ENCODE measurements at places on chromosomes 1 and 21. TPM values are rescaled to one million over a fixed set of nuclear protein-coding genes. Genes with fewer than 3 reads are reported as not detected.
A peak's percentile ranks its signal among the peaks of the same experiment; 100 is the strongest.

GRCh38 chr1:228998179-228998578, 262.9 kb downstream of the RHOU start:
- peaks cover 84% of the 10 kb centered on the region for H3K27me3 ChIP-seq
- no peak overlapping the region for H3K4me3 ChIP-seq
- H3K4me1 ChIP-seq = no peaks in the 10 kb centered on the region
- no peaks in the 10 kb centered on the region for H3K36me3 ChIP-seq

- H3K27ac ChIP-seq = no peak overlapping the region
- H3K27me3 ChIP-seq = peaks cover 26% of the 10 kb centered on the region
- H3K36me3 ChIP-seq = no peaks in the 10 kb centered on the region
- DNase-seq = no peak
Observed at GRCh38 chr1:7743346-7743745, 27.8 kb upstream of the VAMP3 start.

TMOD4 gene
- 1.2 TPM for total RNA-seq

DNA sequence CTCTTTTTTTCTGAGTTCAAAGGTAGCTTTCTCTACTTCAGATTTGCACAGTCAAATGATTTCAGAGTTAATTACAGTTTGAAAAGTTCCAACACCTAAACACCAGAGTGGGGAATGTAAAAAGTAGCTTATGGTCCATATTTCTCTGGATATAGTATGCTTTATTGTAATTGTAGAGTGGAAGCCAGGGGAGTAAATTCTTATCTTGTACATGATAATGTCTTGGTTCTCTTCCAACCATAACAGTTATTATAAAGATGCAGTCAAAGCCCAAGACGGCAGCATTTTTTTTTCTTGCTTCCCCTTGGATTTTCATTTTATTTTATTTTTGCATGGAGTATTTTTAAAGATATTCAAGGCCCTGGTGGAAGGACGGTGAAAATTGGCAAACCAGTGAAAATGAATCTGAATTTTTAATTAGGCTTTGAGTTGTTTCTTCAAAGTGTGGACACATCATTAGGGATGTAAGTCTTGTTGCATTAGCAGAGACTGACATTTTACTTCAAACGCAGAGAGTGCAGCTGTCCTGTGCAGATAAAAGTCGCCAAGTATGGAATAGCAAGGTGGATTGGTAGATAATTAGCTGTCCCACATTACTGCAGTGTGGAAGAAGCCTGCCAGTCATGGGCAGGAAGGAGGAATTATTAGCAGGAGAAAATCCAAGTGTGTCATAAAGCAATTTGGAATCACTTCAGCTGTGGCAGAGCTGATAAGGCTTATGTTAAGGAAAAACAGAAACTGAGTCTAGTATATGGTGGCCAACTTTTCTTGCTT, 11.3 kb downstream of the CACHD1 start:
- no peak overlapping the region for H3K27ac ChIP-seq
- no peaks in the 10 kb centered on the region for H3K36me3 ChIP-seq
- no peak for DNase-seq
- H3K4me1 ChIP-seq = no peaks in the 10 kb centered on the region
- no peaks in the 10 kb centered on the region for H3K27me3 ChIP-seq

GRCh38 chr1:208653426-208653825, 409.2 kb upstream of the PLXNA2 start:
- no peak overlapping the region for H3K4me3 ChIP-seq
- no peaks in the 10 kb centered on the region for H3K36me3 ChIP-seq
- H3K27me3 ChIP-seq = peaks cover 10% of the 10 kb centered on the region
- no peaks in the 10 kb centered on the region for H3K4me1 ChIP-seq
- H3K27ac ChIP-seq = no peak overlapping the region

TNFAIP8L2 gene
- total RNA-seq = not detected

DNA sequence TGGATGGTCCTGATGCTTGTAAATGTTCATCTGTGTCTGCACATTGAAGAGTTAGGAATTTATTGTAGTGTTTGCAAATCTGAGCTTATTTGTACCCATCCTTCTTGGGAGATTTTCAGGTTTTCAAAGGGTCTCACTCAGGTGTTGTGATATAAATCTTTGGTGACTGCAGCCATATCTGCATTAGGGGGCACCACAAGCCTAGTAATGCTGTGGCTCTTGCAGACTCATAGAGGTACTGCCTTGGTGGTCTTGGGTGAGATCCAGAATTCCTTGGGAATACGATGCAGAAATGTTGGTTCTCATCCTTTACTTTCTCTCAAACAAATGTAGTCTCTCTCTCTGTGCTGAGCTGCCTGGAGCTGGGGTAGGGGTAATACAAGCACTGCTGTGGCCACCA, 405.9 kb downstream of the TTLL7 start:
- H3K27ac ChIP-seq = no peak overlapping the region
- no peak overlapping the region for H3K4me3 ChIP-seq
- DNase-seq = no peak
- no peaks in the 10 kb centered on the region for H3K4me1 ChIP-seq
- H3K27me3 ChIP-seq = no peaks in the 10 kb centered on the region
- H3K36me3 ChIP-seq = no peaks in the 10 kb centered on the region

DNA sequence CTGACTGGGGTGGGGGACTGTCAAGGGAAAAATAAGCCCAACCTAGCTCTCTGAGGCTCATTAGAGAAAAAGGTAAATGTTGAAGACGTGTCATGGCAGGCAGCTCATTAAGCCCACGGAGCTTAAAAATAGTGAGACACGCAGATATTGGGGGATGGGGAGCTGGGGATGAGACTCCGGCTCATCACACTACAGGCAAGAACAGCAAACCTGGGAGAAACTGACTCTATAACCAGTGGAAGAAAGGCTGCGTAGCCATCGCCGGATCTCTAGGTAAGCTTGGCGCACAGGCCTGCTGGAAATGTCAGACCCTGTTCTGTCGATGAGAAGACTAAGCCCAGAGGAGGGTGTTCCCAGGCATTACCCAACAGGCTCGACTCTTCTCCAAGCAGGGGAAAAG, 78.0 kb downstream of the SYT2 start:
- peaks cover 30% of the 10 kb centered on the region for H3K27me3 ChIP-seq
- H3K4me1 ChIP-seq = no peaks in the 10 kb centered on the region
- H3K27ac ChIP-seq = no peak overlapping the region
- no peak for DNase-seq
- no peak overlapping the region for H3K4me3 ChIP-seq

DNA sequence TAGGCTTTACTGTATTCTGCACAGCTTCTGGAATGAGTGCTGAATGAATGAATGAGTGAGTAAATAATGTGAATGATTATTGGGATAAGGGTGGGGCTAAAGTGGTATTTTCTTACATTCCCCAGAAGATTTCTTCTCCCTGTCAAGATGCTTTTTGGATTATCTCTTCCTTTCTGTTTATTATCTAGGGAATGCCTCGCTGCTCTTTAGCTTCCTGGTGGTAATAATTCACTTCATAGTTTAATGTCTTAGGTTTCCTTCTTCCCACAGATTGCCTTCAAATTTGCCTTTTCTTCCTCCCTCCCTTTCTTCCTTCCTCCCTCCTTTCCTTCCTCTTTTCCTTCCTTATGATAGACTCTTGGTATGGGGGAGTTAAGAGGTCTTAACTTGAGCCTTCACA, 24.0 kb downstream of the DDR2 start:
- no peak for DNase-seq
- H3K4me3 ChIP-seq = no peak overlapping the region
- no peak overlapping the region for H3K27ac ChIP-seq
- H3K27me3 ChIP-seq = no peaks in the 10 kb centered on the region
- no peaks in the 10 kb centered on the region for H3K4me1 ChIP-seq

DNA sequence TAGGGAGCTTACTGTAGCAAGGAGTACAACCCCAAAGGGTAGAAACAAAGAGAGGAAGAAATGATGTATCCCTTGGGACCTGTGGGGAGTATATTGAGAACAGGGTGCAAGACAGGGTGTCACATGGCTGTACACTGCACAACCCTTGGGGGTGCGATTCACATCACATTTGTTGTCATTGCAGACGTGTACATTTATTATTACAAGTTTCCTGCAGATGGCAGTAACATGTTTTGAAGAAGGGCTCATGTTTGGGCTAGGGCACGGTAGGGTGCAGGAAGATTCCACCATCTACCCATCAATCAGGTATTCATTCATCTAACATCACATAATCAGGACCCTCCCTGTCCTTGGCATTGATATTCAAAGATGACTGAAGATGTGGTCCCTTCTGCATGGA, 62.5 kb downstream of the NDUFS5 start:
- no peaks in the 10 kb centered on the region for H3K36me3 ChIP-seq
- H3K4me1 ChIP-seq = no peaks in the 10 kb centered on the region
- H3K4me3 ChIP-seq = no peak overlapping the region
- H3K27me3 ChIP-seq = peaks cover 8% of the 10 kb centered on the region
- H3K27ac ChIP-seq = no peak overlapping the region

DNA sequence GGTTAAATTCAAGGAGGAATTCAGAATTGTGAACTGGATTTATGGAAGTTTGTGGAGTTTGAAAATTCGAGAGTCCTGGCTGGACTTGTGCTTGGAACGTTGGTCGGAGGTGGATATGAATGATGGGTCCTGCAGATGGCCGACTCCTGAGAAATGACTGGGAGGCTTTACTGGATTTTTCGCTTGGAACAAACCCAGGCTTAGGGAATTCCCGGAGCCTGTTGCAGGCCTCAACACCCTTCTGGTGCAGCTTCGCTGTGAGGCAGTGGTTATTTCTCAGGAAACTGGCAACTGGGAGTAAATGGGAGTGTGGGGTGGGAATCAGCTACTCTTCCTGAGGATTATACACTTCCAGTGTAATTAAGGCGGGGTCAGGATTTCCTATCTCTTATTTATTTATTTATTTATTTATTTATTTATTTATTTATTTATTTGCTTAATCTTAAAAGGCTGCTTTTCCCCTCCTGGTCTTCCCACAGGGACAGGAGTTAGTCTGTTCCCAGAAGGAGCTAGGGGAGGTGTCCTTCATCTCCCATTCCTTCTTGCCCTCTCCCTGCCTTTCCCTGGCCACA, 21.1 kb downstream of the MAPKAPK2 start:
- H3K27ac ChIP-seq = no peak overlapping the region
- DNase-seq = no peak
- no peak overlapping the region for H3K4me3 ChIP-seq
- no peaks in the 10 kb centered on the region for H3K36me3 ChIP-seq

- peaks cover 29% of the 10 kb centered on the region for H3K4me1 ChIP-seq
- DNase-seq = no peak
- H3K36me3 ChIP-seq = no peaks in the 10 kb centered on the region
Observed at GRCh38 chr1:210239349-210240111, 6.9 kb downstream of the SERTAD4 start.

- H3K27me3 ChIP-seq = peaks cover 67% of the 10 kb centered on the region
- no peaks in the 10 kb centered on the region for H3K36me3 ChIP-seq
- no peaks in the 10 kb centered on the region for H3K4me1 ChIP-seq
- no peak overlapping the region for H3K4me3 ChIP-seq
Observed at GRCh38 chr1:154911691-154912550, 24.6 kb downstream of the PMVK start.

DNA sequence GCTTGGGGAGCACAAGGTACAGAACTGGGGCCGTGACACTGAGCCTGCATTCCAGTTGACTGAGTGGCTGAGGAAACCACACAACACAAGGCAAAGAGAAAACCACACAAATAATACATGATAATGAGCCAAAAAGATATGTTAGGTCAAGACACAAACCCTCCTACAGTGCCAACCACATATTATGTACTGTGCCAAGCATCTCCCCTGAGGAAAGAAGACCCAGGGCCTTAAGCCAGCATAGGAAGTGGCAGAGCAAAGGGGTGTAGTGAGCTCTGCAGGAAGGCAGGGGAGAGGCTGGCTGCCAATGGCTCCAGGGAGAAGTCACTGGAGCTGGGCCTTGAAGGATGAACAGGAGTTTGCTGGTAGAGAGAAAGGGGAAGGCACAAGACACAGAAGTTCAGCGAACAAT, 28.2 kb downstream of the CTNNBIP1 start:
- peak; percentile 72 for DNase-seq
- H3K4me1 ChIP-seq = peaks cover 32% of the 10 kb centered on the region
- H3K27me3 ChIP-seq = no peaks in the 10 kb centered on the region
- H3K27ac ChIP-seq = peak overlapping the region; percentile 35

- H3K27ac ChIP-seq = no peak overlapping the region
- peaks cover 29% of the 10 kb centered on the region for H3K4me1 ChIP-seq
- H3K27me3 ChIP-seq = no peaks in the 10 kb centered on the region
- DNase-seq = no peak
- no peak overlapping the region for H3K4me3 ChIP-seq
- H3K36me3 ChIP-seq = no peaks in the 10 kb centered on the region
Observed at GRCh38 chr1:67372136-67372535, 58.1 kb downstream of the SERBP1 start.
